NCI-H1436 treated with DMSO at 0.1 percent for 48 hours (cell line): ENCODE measurements at places on chromosomes 7 and 10.

- no peak for DNase-seq
These were observed 1084.1 kb upstream of the PHF14 start for GRCh38 chr7:9889554-9889953.

- DNase-seq, result no peak
These were observed 6.9 kb downstream of the PAPOLB start for GRCh38 chr7:4854916-4855315.

DNA sequence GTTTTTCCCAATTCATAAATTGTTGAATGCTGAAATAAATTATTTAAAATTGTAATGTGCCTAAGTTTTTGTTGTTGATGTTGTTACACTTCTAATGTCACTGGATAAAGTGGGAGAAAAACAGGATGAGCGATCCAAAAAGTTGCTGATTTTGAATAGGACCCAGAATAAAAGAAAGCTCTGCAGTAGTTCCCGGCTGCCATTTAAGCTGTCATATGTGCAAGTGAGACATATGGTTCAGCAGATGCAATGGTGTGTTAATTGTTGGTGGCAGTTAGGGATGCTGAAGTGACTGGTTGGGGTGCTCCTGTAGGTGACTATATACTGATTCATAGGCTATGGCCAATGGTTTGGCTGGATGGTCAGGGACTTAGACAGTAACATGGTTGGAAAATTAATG lies 1517.4 kb upstream of the LRRTM3 start:
- no peak for DNase-seq

GRCh38 chr10:72509206-72509799 lies 116.6 kb downstream of the MICU1 start:
- DNase-seq, result no peak

DNA sequence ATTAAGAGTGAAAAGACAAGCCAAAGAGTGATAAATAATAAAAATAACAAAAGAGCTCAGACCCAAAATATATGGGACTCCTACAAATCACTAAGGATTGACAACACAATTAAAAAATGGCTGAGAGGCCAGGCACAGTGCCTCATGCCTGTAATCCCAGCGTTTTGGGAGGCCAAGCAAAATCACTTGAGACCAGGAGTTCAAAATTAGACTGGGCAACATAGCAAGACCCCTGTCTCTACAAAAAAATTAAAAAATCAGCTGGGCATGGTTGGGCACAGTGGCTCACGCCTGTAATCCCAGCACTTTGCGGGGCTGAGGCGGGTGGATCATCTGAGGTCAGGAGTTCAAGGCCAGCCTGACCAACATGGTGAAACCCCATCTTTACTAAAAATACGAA lies 137.3 kb downstream of the IDE start:
- DNase-seq, result no peak

- DNase-seq, result no peak
These were observed 35.1 kb downstream of the EGFR start for GRCh38 chr7:55053651-55054571.

DNA sequence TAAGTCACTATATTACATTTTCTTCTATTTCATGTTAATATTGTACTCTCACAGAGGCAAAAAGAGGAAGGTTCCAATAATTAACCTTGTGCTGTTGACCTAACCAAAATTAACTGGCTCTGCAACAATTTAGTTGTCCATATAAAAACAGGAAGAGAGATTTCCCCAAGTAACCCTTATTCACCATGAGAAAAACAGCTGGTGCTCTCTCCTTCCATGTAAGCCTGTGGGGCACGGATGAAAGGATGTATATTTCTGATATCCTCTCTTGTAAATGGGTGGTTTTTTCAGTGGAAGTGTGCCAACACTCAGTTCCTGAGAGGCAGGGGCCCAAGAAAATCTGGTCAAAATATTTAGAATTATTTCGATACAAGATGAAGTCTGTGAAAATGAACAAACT lies 358.1 kb downstream of the CRPPA start:
- no peak for DNase-seq

- DNase-seq, result no peak
These were observed 23.3 kb downstream of the MYOF start for GRCh38 chr10:93458821-93459257.

GRCh38 chr7:44142028-44142427 lies 896 bp upstream of the MYL7 start:
- no peak for DNase-seq

GRCh38 chr7:3333861-3334260 lies 32.8 kb downstream of the SDK1 start:
- no peak for DNase-seq

DNA sequence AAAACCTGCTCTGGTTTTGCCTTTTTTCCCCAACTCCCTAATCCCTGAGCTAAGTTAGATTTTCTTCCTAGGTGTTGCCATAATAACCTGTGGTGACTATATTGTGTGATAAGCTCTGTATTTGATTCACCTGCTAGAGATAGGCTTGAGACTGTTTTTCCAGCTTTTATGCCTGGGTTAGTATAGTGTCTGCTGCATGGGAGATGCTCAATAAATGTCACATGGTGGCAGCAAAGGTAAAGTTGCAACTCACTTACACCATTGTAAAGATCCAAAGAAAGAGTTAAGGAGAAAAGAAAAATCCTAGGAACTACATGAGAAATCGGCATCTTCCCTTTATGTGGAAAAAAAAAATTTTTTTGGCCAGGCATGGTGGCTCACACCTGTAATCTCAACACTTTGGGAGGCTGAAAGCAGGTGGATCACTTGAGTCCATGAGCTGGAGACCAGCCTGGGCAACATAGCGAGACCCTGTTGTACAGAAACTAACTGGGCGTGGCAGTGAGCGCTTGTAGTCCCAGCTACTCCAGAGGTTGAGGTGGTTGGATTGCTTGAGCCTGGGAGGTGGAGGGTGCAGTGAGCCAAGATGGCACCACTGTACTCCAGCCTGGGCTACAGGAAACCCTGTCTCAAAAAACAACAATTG lies 3.7 kb downstream of the CCNJ start:
- no peak for DNase-seq

GRCh38 chr10:74380795-74381194 lies 229.8 kb downstream of the ADK start:
- DNase-seq, result no peak

GRCh38 chr7:142961973-142962926 lies at the start of gene KEL:
KEL (minus strand) TSS chr7:142962363; CDS start chr7:142962206, 157 bp downstream.
- DNase-seq, result no peak

- no peak for DNase-seq
These were observed 11.9 kb downstream of the CPA4 start for GRCh38 chr7:130304878-130305277.

DNA sequence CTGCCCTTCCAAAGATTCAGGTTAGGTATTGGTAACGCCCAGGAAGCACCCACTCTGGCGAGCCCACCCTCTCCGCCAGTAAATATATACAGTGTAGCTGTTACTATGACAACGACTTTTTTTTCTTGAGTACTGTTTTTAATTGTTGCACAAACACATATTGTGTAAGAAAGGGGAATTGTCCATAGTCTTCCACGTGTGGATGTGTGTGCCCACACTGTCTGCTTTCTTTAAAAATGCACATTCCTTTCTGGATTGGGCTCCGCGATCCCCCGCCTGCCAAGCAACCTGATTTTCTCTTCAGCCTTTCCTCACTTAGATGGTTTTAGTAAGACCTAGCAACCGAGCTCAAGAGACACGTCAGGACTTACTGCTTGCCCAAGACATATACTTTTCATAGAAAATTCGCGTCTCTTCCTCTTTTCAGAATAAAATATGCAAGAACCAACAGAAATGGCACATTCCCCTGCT lies 247.8 kb downstream of the EBF3 start:
- DNase-seq, result no peak

GRCh38 chr7:94650147-94651051 lies 5.5 kb downstream of the SGCE start:
- no peak for DNase-seq

GRCh38 chr10:61289813-61290212 lies 163.4 kb downstream of the TMEM26 start:
- DNase-seq, result no peak

DNA sequence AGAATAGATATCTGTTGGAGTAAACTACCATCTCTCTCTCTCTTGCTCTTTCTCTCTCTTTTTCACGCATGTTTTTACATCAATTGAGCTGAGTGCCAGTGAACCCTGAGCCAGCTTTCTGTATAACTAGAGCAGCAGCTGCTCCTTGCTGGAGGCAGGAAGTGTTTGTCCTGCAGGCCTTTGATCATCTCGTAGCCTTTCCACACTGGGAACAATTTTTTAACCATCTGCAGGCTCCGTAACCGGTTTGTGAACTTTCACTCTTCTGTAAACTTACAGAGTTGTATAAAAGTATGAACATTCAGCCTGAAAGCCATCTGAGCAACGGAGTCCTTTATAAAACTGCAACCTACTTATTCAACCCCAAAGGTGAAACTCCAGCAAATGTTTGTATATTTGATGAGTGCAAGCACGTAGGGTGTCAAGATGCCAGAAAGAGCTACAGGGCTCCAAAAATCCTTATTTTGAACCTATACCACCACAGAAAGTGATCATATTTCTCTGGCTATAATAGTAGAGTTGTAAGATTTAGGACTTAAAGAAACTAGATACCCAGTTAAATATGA lies 162.8 kb upstream of the NFE2L3 start:
- no peak for DNase-seq

DNA sequence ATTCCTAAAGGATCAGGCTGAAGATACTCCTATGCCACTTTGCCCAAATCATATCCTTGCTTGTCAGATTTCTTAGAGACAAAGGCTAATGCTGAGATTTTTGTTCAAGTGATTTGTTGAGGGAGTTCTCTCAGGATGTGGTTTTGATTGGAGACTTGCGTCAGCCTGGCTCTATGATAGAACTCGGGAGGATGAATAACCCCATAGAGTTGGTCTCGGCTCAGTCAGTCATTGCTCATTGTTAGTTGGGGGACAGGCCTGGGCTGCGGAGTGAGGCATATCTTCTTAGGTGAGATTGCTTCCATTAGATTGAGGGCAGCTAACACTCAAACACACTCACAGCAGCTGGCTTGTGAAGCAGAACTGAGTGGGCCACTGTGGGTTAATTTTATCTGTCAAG lies 203.4 kb downstream of the KIF20B start:
- DNase-seq, result no peak

- DNase-seq, result no peak
These were observed 16.7 kb upstream of the FRA10AC1 start for GRCh38 chr10:93718937-93719725.

- no peak for DNase-seq
These were observed 40.7 kb downstream of the ATE1 start for GRCh38 chr10:121886997-121887622.

GRCh38 chr7:99243751-99244337 lies 28.8 kb upstream of the MYH16 start:
- no peak for DNase-seq

DNA sequence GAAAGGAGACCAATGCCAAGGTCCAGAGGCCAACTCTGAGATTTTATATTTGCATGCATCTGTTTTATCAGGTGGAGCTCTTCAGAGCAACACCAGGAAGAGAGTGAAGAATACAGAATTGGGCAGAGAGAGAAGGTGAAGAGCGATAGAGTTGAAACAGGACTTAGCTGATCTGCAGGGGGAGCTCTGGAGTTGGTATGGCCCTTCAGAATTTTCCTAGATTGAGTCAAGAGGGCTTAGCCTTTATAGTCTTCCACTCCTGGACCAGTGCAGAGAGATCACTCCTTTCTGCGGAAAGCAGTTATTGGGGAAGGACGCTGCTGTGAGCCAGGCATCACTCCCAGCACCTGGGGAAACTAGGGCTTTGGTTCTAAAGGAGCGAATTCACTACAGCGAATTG lies 105.0 kb upstream of the DGKB start:
- no peak for DNase-seq

DNA sequence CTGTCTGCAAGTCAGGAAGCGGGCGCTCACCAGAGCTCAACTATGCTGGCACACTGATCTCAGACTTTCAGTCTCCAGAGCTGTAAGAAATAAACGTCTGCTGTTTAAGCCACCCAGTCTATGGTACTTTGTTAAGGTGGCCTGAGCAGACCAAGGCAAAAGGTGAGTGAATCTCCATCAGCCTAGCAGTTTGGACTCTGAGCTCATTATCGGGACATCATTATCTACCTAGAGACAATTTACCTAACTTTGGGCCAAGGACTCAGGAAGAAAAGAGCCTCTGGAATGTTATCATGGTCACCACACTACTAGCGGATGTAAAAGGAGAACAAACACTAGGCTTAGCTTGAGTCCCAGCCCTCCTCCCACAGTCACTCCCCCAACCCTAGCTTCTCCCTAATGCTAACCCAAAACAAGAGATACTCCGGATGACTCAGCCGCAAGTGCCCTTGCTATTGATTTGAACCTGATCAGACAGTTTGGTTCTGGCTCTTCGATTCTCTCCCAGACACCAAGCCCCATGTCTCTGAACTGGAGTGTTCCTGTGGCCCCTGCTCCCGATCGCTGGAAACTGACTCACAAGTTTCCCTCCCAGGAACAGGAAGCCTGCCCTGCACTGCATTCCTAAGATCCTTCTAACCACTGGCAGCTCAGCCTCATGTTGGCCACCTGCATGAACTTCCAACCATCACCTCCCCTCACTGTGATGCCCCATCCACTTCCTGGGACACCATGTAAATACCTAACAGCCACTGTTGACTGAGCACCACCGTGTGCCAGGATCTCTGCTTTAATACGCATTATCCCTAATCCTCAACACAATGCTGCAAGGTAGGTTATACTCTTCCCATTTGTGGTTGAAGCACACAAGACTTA lies 34.5 kb downstream of the CREB3L2 start:
- no peak for DNase-seq

DNA sequence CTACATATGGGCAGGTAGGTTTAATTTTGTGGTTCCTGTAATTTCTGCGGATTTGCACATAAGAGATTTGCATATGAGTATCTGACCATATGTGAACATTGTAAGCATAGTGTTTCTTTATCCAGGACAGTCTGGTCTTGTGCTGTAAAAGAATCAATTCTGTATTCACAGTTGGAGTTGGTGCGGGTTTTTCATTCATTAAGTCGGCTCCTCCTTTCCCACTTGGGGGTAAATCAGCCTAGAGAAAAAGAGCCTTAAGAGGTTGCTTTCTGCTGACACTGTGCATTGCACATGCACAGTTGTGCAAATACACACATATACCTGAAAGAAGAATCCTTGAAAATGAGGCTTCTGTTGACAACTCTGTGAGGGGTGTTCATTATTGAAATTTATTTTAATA lies 6.1 kb upstream of the CYP26C1 start:
- DNase-seq, result no peak

DNA sequence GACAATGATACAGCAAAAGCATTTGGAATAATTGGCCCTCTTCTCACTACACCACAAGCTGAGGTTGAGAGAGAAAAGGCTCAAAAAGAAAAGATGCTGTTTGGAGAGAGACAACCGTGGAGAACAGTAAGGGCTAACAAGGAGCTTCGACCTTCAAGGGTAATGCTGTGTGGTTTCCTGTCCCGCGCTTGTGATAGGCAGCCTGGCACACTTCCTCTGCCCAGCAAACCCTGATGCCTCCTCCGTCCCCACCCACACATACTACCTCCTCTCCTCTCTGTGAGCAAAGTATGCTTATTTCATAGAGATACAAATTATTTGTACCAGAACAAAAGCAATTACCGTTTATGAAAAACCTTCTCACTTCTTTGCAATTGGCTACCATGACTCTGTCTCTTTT lies 755.4 kb downstream of the KCNMA1 start:
- no peak for DNase-seq
